ENCODE measurements at places on chromosomes 16 and 17.

GRCh38 chr17:16288860-16289571 is 64.3 kb downstream of the CENPV start:
- no peak for DNase-seq

DNA sequence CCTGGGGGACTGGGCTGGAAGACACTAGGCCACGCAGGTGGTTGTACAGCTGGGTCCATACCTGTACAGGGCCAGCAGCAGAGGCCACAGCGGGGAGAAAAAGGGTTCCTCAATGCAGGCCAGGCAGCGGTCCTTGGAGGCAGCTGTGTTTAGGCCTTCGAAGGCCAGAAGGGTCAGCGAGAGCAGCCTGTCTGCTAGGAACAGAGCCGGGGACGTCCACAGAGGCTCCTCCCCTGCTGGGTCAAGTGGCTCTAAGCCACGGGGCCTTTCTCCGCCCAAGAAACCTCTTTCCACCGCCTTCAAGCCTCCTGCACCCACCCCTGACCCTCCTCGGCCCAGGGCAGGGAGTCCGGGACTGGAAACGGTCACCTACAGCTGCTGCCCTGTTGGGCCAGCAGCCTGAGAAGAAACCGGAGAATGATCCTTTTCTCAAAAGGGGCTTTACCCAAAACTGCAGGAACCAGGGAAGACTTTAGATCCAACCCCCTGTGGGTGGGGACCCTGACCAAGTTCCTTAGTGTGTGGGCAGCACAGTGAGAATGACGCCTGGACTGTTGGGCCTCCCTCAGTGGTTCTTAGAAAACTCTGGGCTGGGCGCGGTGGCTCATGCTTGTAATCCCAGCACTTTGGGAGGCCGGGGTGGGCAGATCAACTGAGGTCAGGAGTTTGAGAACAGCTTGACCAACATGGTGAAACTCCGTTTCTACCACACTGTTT is 8.4 kb upstream of the SPATA2L start:
- no peak for DNase-seq

GRCh38 chr16:87216841-87217275 is 100.3 kb downstream of the C16orf95 start:
- no peak for DNase-seq

DNA sequence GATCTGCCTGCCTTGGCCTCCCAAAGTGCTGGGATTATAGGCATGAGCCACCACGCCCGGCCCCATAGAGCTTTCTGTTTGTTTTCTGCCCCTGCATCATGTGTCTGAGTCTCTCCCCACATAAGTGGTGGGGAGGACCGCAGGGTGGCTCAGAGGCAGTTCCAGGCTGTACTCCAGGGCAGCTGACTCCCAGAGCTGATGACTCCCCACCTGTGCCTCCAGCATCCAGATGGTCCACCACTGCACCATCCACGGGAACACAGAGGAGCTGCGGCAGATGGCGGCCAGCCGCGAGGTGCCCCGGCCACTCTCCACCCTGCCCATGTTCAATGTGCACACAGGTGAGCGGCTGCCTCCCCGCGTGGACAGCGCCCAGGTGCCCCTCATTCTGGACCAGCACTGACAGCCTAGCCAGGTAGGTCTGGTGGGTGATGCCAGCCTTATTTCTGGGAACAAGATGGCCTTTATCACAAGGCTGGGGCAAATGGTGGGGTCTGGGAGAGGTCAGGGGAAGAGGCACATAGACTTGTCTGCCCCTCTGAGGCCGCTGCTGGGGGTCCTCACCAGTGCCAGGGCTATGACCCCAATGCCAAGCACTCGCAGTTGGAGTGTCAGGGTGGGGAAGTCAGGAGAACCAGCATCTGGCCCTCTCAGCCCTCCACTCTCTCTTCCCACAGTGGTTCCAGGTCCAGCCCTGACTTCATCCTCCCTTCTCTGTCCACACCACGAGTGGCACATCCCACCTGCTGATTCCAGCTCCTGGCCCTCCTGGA is 9.4 kb downstream of the SGCA start:
- no peak for DNase-seq

DNA sequence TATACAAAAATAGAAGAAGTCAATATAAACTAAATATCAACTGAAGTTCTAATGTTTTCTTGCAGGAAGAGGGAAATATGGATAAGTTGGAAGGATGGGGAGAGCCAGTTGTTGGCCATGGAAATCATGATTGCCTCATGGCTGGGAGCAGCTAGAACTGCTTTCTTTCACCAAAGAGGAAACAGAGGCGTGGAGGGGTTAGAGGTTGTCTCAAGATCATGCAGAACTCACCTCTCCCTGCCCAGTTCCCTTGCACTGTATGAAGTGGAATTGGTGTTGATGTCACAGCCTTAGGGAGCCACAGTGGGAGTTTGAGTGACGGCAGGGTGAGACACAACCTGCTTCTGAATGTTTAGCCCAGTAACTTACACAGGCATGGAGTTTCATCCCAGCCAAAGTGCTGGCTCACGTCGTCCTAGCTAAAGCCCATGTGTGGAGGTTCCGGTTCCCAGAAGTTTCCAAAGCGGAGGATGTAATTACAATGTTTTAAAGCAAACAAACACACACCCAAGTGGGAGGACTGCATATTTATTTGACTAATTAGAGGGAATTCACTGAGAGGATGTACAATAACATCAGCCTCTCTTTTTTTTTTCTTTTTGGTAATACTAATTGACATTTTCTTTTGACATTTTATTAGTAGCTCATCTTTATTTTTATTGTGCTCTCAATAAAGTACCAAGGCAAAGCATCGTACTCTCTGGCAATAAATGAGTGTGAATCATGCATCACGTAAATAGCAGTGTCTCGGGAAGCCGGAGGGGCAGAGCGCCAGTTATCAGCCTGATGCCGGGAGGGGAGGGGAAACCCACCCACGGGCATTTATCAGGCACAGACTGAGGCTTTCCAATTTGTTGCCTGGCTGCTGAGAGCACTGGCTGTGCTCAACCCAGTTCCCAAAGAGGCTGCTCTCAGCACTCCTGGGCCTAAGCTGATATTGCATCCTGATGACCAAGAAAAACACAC is 118.7 kb upstream of the CDH5 start:
- no peak for DNase-seq

GRCh38 chr17:65395924-65396323 is 165.5 kb downstream of the AXIN2 start:
- DNase-seq: no peak

DNA sequence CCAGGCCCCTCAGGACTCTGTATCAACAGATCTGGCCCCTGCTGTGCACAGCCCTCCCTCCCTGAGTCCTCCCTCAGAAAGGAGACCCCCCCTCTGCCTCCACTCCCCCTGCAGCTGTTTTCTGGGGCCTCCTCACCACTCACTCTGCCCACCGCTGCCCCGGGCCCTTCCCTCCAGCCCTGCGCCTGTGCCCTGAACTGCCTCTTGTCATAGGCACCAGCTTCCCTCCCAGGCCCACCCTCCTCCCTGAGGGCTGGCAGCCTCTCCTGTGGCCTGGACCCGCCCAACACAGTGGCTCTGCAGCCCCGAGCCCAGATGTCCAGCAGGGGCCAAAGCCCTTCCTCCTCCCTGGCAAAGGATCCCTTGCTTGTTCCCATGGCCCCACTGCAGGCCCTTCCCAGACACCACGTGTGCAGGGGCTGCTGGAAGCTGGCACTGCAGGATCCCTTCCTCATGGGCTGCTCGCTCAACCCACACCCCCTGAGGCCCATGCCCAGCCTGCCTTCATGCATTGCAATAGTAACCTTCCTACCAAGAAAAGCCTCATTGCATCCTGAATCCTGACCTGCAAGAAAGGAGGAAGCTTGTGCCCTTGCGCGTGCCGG is 25.8 kb downstream of the GNPTG start:
- DNase-seq: no peak

- DNase-seq: no peak
Measured at GRCh38 chr17:27109346-27109745, 184.6 kb upstream of the WSB1 start.

DNA sequence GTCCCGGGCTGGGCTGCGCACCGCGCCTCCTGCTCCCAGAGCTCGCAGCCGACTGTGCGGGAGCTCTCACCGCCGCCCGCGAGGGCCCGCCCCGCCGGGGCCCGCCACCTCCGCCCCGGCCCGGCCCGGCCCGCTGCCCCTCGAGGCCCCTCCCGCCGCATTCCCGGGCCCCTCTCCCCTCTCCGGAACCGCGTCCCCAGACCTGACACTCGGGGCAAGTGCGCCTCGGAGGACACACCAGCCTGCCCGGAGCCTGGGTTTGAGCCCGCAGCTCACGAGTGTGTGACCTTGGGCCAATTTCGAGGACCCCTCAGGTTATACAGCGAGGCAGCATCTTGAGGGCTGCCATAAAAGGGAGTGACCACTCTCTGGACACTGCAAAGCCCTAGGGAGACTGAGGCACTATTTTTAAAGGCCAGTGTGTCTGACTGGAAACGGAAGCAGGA is 2.0 kb upstream of the GRIN2C start:
- no peak for DNase-seq

DNA sequence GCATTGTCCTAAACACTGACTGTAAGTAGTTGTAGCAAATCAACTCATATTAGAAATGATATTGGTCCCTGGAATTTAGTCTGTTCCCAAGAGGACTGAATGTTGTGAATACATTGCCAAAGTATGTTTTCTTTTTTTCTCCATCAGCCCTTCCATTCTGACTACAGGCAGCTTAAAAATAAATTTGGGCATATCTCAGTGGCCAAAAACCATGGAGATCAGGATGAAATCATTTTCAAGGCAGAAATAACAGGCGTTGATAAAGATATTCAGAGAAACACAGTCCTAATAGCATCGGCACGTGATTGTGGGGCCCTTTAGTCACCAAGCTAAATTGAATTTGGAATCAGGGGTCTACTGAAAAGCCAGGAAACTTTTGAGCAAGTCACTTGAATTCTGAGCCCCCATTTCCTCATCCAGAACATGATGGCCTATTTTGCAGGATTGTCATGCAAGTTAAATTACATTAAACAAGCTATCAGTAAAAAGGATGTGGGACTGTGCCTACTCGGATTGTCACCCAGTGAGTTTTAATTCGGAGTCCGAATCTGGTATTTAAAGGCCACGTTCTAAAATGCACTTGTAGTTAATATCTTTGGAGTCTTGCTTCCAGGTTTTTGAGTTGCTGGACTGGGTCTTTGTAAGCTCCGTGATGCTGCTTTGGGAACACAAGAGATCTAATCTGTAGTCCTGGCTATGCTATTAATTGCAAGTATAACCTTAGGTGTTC is 17.1 kb downstream of the HLF start:
- DNase-seq: no peak

DNA sequence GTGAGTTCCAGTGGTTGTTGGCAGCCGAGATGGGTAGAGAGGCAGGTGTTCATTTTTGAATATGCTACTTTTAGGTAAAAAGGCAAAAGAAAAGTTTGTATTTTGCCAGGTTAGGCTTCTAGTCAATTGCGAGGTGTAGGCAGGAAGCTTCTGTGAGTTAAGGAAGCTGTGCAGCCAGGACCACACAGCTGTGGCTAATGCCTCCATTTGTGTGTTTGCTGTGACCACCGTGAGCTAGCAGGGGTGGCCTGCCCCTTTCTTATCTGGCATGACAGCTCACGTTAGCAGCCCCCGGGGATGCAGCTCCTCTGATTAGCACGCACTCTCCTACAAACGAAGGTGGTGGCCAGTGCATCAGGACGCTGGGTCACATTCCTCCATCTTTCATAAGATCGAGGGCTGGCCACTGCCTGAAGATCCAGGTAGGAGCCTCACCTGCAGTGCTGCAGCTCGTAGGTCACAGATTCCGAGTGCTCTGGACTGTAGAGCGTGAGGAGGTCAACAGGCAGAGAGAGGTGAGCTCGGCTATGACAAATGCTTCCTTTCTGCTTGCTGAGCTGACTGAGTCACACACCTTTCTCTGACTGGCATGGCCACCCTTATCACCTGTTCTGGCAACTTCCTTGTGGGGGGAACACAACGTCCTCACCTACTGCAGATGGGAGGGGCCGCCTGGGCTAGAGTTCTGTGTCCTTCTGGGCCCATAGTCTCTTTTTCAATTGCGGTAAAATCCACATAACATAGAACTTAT is 244.4 kb downstream of the HS3ST3B1 start:
- DNase-seq: no peak

GRCh38 chr16:23893986-23894385 is 58.2 kb downstream of the PRKCB start:
- DNase-seq: no peak

DNA sequence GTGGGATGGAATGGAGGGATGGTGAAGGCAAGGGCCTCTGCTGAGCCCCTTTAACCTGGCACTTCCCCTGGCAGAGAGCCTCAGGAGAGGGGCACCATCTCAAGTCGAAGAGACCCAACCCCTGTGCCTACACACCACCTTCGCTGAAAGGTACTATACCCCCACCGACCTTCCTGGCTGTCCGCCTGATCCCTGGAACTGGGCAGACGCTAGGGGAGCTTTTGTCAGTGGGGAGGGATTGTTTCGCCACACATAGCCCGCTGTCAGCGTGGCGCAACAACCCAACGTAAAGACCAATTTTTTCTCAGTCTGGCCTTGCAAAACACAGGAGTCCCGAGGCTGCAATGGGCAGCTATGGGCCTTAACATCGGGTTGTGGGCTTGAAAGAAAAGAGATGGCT is 3.1 kb downstream of the PPP1R1B start:
- DNase-seq: no peak

- DNase-seq: no peak
Measured at GRCh38 chr16:29824589-29825144, 4.4 kb downstream of the MVP start.

GRCh38 chr17:1050246-1050995 is 53.5 kb downstream of the TIMM22 start:
- DNase-seq: no peak

DNA sequence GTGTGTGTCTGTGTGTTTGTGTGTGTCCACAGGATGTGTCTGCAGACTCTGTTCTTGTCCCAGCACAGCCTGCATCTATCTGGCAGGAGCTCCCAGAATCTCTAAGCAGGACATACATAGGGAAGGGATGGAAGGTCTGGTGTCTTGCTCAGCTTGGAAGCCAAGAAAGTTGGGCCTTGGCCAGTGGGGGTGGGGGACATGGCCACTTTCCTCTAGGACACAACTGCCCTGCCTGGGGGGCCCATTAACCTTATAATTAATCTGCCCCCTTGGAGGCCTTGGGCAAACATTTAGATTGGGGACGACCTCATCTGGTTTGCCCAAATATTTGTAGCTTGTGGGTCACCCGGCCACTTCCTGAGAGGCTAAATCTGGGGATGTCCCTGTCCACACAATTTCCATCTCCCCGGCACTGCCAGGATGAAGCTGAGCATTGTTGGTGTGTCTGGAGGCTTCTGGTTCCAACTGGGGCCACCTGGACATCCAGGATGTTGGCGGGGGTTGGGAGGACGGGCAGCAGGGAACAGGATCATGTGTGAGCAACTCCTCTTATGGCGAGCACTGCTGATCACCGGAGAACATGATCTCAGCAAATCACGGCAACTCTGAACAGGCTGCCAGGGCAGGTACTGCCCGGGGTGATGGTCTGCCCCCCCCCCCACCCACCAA is 17.2 kb upstream of the FOXF1 start:
- DNase-seq: no peak

- no peak for DNase-seq
Measured at GRCh38 chr17:27449541-27449940, 6.7 kb upstream of the KSR1 start.

- DNase-seq: no peak
Measured at GRCh38 chr16:17289674-17290635, 180.8 kb downstream of the XYLT1 start.
